MCF 10A (cell line): ENCODE measurements at places on chromosomes 4 and X. TPM values are rescaled to one million over a fixed set of nuclear protein-coding genes. Genes with fewer than 3 reads are reported as not detected.

Gene UGT2B28
- total RNA-seq: not detected in 2 replicates

Gene FRMD7
- total RNA-seq: not detected in 2 replicates

Gene ADH1C
- not detected in 2 replicates for total RNA-seq

Gene ADH7
- not detected in 2 replicates for total RNA-seq

Gene MAGEC3
- total RNA-seq: not detected in 2 replicates

Gene NAT8L
- 0.79 and 0.93 TPM in 2 replicates for total RNA-seq

Gene NCBP2L
- not detected in 2 replicates for total RNA-seq

Gene TRIM60
- not detected in 2 replicates for total RNA-seq

DNA sequence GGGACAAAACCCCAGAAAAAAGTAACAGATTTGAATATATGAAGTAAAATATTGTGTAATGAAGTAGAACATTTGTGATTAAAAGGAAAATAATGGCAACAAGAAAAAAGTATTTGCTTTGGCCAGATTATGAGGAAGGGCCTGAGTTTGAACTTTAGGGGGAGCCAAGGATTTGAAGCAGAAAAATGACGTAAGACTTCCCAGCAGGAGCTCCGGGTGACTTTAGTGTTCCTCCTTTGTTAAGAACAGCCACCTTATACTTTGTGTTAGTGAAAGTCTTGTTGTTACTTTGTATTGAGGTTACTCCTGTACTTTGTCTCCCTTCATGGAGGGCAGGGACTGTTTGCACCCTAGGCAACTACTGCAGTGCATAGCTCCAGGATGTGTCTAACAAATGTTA, 41.1 kb downstream of the DCUN1D4 start:
- H3K36me3 ChIP-seq: peaks cover 72% of the 10 kb centered on the region
- H3K27ac ChIP-seq: no peak overlapping the region
- H3K27me3 ChIP-seq: no peaks in the 10 kb centered on the region
- no peak for DNase-seq
- H3K4me1 ChIP-seq: no peaks in the 10 kb centered on the region

DNA sequence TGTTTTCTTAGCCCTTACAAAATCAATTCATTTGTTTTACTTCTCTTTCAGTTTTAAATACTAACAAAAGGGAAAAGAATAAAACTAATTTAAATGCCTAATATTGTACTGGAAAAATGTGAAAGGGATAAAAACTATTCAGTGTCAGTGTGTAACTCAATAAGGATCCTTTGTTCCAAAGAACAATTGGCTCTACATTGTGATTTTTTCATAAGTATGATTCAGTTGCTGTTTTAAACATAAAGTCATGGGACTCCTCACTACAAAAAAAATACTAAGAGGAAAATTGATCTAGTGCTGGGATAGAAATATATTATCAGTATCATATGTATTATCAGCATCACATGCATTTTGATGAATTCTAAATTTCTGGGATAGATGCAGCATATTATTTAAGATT, 199.4 kb upstream of the TRAM1L1 start:
- no peaks in the 10 kb centered on the region for H3K36me3 ChIP-seq
- H3K4me3 ChIP-seq: no peak overlapping the region
- H3K27ac ChIP-seq: no peak overlapping the region

DNA sequence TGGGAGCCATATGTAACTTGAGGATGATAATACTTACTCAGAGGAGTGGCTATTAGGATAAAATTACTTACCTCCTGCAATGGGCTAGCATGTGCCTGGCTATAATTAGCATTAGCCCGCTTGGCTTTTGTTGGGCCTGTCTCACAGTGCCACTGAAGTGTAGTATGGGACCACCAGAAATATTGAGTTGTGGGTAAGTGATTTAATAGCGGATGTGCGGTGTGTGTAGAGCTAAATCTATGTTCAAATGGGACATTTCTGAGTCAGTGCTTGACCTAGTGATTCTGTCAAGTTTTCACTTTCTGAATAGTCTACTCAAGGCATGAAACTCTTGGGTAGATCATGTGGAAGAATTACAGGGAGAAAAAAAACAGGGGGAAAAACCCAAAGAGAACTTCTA, 3.5 kb upstream of the CLNK start:
- no peaks in the 10 kb centered on the region for H3K27me3 ChIP-seq
- H3K4me3 ChIP-seq: no peak overlapping the region
- H3K4me1 ChIP-seq: no peaks in the 10 kb centered on the region
- H3K36me3 ChIP-seq: no peaks in the 10 kb centered on the region
- H3K27ac ChIP-seq: no peak overlapping the region
- no peak for DNase-seq

DNA sequence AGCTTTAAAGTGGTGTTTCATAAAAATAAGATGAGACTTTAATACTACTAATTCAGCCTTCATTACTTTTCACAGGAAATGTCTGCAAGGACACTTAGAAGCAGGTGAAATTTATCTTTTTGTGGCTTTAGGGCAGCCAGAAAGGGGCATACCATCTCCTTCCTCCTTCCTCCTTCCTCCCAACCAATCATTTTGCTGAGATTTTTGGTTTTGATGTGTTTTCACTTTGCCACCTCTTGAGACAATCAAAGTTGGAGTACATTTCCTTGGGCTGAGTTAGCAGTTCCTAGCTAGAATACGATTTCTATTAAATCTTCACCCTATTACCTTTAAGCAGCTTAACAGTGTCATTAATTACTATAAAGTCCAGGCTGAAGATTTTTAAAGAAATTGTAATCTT, 5.1 kb upstream of the NDST3 start:
- H3K27ac ChIP-seq: no peak overlapping the region
- no peaks in the 10 kb centered on the region for H3K4me1 ChIP-seq

DNA sequence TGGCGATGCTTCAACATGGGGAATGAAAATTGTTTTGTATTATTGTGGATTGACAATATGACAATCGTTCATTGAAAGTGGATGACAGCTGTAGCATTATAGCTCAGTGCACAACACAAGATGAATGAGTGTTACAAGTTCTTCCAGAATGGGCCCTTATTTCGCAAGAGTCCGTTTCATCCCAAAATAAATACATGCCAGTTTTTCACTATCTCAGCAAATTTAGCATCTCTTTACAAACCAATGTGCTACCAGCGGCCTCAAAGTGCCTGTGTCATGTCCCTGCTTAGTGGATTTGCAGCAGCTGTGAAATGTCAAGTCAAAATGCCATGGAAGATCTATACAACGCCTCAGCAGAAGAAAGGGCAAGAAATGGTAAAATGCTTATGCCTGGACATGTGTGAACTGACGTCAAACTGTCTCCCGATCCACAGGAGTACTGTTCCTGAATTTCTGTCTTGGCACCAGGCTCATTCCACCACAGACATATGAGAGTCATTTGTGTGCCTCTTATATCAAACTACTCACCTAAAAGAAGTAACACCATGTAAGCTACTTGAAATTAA, 109.6 kb downstream of the MAML3 start:
- no peak overlapping the region for H3K27ac ChIP-seq
- no peak overlapping the region for H3K4me3 ChIP-seq
- peaks cover 10% of the 10 kb centered on the region for H3K4me1 ChIP-seq
- no peaks in the 10 kb centered on the region for H3K36me3 ChIP-seq

DNA sequence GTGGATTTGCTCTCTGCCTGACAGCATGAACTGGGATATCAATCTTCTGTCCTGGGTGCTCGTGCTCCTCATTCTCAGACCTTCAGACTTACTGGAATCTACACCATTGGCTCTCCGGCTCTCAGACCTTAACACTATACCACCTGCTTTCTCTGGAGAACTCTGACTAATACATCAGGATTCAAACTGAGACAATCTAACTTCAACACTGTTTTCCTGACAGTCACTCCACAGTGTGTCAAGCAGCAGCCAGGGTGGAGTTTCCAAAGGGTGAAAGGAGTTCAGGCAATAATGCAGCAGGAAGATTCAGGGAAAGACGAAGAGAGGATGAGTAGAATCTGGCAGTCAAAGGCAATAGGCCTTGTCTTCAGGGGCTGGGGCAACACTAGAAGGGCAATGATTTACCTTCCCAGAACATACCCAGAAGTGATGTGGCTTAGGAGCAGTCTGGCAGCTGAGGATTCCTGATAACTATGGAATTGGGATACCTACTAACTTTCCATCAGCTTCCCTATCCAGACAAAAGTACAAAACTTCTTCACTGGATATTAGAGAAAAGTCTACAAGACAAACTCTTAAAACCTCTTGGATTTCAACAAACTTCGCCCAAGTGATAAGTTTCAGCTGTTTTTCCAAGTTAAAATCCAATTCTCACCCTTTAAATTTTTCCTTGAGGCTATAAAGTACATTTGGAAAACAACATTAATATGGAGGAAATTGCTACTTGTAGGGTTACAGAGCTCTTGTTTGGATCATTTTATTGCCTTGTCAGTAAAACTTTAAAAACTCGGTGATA, 58.4 kb upstream of the SLIT2 start:
- peak; percentile 64 for DNase-seq
- H3K4me1 ChIP-seq: peaks cover 30% of the 10 kb centered on the region
- H3K27ac ChIP-seq: peak overlapping the region; percentile 87
- H3K27me3 ChIP-seq: no peaks in the 10 kb centered on the region
- H3K36me3 ChIP-seq: no peaks in the 10 kb centered on the region

DNA sequence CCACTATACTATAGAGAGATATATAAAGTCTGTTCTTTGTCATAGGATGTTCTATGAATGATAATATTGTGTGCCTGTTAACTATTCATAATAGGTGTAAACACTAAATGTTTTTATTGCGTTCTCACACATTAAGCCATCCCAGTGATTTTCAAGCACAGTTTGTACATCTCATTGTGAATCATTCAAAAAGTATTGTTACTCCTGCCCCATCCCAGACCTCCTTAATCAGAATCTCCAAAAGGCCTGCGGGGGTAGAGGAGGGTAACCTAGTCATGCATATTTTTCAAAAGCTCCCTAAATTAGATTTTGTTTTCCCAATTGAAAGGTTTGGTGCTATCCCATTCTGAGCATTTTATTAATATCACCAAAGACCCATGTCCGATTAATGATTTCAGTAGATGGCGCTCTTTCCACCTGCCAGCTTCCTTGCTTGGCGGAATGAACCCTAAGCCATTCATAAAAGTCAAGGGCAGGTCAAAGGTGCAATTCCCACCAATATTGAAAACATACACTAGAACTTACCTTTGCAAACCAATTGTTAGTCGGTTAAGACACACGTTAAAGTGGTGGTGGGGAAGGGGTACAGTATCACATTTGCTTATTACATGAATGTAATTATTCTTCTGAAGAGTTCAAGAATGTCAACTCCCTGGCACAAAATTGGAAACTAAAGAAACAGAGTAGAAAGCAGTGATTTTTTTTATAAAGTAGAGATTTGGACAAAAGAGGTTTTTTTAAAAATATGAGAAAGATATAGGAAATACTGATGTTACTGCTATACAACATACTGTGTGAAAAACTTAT, 5.8 kb upstream of the TET2 start:
- peak; percentile 62 for DNase-seq
- H3K4me3 ChIP-seq: no peak overlapping the region
- H3K27me3 ChIP-seq: no peaks in the 10 kb centered on the region

DNA sequence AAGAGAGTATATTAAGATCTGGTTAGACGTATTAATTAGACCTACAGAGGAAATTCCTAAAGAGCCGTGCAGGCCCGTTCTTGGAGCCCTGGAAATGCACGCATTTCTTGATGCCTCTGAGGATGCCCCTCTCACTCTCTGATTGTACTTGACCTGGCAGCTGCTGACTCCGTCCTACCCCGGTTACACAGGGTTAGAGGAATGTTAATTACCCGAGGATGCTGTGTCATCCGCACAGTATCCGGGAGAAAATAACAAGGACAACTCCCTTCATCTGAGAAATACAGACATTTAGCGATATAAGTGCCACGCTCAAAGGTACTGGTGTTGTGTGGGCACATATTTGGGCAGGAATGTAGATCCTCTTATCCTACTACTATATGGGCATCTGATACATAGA, 404.6 kb upstream of the FAT1 start:
- peaks cover 6% of the 10 kb centered on the region for H3K36me3 ChIP-seq
- no peaks in the 10 kb centered on the region for H3K27me3 ChIP-seq
- H3K4me3 ChIP-seq: no peak overlapping the region
- peaks cover 15% of the 10 kb centered on the region for H3K4me1 ChIP-seq
- peak; percentile 52 for DNase-seq

DNA sequence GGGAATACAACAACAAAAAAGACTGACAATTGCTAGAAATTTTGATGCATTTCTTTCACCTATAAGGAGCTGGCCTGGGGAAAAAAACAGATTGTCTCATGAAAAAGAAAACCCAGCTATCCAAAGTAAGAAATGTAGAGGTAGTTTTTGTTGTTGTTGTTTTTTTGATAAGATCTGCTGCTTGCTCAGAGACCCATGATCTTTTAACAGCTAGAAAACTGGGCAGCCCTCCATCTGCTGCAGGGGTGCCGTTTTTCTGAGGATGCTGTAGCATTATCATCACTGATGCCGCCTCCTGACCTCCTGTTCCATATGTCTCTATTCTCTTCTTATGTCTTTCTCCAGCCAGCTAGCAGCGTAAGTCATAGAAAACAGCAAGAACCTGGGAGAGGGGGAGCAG, 98.3 kb downstream of the BMPR1B start:
- H3K4me3 ChIP-seq: no peak overlapping the region
- H3K27ac ChIP-seq: no peak overlapping the region
- H3K27me3 ChIP-seq: no peaks in the 10 kb centered on the region

- H3K27ac ChIP-seq: no peak overlapping the region
- H3K27me3 ChIP-seq: peaks cover 21% of the 10 kb centered on the region
- H3K36me3 ChIP-seq: no peaks in the 10 kb centered on the region
Measured at GRCh38 chrX:8913655-8914409, 112.6 kb upstream of the FAM9A start.

GRCh38 chrX:26918631-26919030, 544.5 kb downstream of the PPP4R3C start:
- no peaks in the 10 kb centered on the region for H3K27me3 ChIP-seq
- H3K4me3 ChIP-seq: no peak overlapping the region
- no peak overlapping the region for H3K27ac ChIP-seq
- peaks cover 5% of the 10 kb centered on the region for H3K4me1 ChIP-seq
- peak; percentile 33 for DNase-seq
- H3K36me3 ChIP-seq: no peaks in the 10 kb centered on the region

- peaks cover 29% of the 10 kb centered on the region for H3K4me1 ChIP-seq
- no peaks in the 10 kb centered on the region for H3K27me3 ChIP-seq
- DNase-seq: peak; percentile 29
Measured at GRCh38 chrX:44935640-44936039, 62.7 kb downstream of the KDM6A start.

DNA sequence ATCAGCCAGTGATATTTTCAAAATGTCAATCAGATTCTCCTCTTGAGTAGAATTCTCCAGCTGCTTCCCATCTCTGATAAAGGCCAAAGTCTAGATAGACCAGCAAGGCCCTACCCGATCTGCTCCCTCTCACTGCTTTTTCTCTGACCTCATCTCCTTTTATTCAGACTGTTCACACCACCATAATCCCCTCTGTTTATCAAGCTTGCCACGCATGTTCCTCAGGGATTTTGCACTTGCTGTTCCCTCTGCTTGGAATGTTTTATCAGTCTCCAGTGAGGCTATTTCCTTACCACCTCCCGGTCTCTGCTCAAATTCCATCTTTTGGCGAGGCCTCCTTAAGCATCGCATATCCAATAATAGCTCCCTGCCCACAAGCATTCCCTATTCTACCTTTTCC, 20.1 kb downstream of the NOCT start:
- peak overlapping the region; percentile 44 for H3K27ac ChIP-seq
- peaks cover 13% of the 10 kb centered on the region for H3K4me1 ChIP-seq
- no peaks in the 10 kb centered on the region for H3K27me3 ChIP-seq
- peaks cover 21% of the 10 kb centered on the region for H3K36me3 ChIP-seq

- H3K4me1 ChIP-seq: no peaks in the 10 kb centered on the region
- H3K27me3 ChIP-seq: no peaks in the 10 kb centered on the region
- peaks cover 33% of the 10 kb centered on the region for H3K36me3 ChIP-seq
- DNase-seq: no peak
- H3K27ac ChIP-seq: peak overlapping the region; percentile 60
Measured at GRCh38 chr4:55087009-55087912, 38.1 kb downstream of the KDR start.

- no peaks in the 10 kb centered on the region for H3K27me3 ChIP-seq
- H3K4me1 ChIP-seq: peaks cover 3% of the 10 kb centered on the region
- H3K27ac ChIP-seq: no peak overlapping the region
- H3K4me3 ChIP-seq: no peak overlapping the region
- H3K36me3 ChIP-seq: no peaks in the 10 kb centered on the region
Measured at GRCh38 chr4:101417046-101417445, 69.7 kb upstream of the PPP3CA start.
